ENCODE measurements at places on chromosomes 1 and 21.
A peak's percentile ranks its signal among the peaks of the same experiment; 100 is the strongest.

DNA sequence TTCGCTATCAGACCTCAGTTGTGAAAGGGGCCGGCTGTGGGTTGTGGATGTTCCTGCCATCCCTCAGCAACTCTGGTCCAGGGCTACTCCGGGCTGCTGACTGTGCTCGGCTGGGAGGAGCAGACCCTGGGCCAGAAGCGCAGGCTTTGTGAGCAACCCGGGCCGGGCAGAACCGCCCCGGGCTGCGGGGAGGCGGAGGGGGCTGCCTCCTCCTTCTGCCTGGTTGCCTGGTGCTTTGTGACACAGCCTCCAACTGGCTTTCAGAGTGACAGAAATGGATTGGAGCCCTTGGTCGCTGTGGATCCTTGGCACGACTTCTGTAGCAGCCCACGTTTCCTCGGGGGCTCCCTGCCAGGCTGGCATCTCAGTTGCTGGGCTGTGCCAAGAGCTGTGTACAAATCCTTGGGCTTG is 10.0 kb downstream of the DRAXIN start:
- no peak for DNase-seq

- DNase-seq, result no peak
These were observed 61.4 kb upstream of the ST6GALNAC3 start for GRCh38 chr1:76013206-76013581.

- DNase-seq, result no peak
These were observed 52.1 kb downstream of the OBSCN start for GRCh38 chr1:228259951-228260350.

- no peak for DNase-seq
These were observed 5.2 kb downstream of the GRIK3 start for GRCh38 chr1:37028981-37029617.

DNA sequence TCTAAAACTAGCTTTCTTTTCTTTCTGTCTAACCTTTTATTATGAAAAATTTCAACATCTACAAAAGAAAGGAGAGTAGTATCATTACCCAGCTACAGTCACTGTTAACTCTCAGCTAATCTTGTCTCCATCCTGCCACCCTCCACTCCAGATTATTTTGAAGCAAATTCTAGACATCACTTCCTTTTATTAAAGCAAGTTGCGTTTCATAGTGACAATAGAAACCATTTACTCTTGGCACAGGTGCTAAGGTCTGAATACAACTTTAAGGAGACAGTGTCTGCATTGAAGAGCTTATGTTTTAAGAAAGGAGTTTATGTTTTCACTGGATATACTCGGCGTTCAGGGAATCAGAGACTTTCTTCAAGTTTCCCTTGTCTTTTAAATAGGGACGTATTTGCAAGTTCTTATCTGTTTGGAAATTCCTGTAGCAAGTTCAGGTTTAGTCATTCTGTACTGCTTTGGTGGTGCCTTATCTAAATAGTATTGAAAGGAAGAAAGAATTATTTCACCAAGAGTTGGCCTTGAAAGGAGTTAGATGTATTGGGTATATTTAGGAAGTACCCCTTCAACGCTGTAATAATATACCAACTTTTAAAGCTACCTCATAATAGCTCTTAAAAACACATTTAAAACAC is 42.7 kb downstream of the ITSN1 start:
- no peak for DNase-seq

DNA sequence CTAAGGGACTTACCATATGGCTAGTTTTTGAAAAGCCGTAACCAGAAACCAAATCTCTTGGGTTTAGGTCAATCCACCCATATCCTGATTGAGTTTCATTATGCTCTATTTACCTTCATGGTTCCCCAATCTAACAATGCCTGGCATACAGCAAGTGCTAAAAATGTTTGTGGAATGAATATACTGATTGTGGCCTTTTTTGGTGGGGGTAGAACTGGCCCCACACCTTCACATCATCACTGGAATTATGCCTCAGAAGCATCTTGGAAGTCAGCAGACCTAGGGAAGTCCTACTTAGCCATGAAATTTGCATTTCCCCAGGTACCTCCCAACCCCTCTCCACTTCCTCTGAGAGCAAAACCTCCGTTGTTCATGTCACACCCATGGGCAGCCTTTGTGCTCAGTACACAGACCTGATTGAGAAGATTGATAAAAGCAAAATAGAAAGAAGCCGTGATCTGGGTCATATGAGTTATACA is 17.8 kb upstream of the SLAMF1 start:
- DNase-seq, result no peak

- peak; percentile 33 for DNase-seq
These were observed at the start of gene ELOA for GRCh38 chr1:23743287-23744152. TSS of gene ELOA (plus strand) at chr1:23743471. CDS start at chr1:23743504, 33 bp downstream.

- no peak for DNase-seq
These were observed 4.1 kb downstream of the RBP7 start for GRCh38 chr1:10001016-10001665.

GRCh38 chr1:54489627-54490250 is 58.3 kb upstream of the ACOT11 start:
- DNase-seq, result no peak

DNA sequence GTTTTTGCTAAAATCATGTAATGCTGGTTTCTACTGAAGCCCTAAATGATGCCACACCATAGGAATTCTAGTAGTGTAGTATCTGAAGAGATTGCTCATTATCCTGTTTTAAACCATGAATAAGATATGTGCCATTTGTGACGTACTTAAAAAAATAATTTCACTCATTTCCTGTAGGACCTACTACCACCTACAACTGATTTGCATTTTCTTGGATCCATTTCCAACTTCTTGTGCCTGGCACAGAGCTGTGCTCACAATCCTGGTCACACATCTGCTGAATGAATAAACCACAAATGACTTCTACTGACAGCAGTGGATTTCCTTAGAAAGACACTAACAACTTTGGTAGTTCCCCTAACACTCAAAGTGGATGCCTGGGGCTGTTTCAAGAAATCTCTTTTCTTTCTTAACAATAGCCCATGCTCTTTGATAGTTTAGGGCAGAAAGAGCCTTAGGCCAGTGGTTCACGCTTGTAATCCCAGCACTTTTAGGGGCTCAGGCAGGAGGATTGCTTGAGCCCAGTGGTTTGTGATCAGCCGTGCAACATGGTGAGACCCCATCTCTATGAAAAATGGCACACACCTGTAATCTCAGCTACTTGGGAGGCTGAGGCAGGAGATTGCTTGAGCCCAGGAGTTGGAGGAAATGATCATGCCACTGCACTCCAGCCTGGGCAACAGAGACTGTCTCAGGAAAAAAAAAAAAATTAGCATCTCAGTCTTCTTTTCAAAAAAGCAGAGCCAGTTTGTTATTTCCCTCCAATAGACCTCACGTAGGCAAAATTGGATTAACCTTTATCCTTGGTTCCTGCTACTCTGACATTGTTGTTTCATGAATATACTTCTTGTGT is 13.0 kb upstream of the BATF3 start:
- DNase-seq, result no peak

GRCh38 chr1:27505420-27505680 is 15.4 kb upstream of the WASF2 start:
- DNase-seq, result no peak

DNA sequence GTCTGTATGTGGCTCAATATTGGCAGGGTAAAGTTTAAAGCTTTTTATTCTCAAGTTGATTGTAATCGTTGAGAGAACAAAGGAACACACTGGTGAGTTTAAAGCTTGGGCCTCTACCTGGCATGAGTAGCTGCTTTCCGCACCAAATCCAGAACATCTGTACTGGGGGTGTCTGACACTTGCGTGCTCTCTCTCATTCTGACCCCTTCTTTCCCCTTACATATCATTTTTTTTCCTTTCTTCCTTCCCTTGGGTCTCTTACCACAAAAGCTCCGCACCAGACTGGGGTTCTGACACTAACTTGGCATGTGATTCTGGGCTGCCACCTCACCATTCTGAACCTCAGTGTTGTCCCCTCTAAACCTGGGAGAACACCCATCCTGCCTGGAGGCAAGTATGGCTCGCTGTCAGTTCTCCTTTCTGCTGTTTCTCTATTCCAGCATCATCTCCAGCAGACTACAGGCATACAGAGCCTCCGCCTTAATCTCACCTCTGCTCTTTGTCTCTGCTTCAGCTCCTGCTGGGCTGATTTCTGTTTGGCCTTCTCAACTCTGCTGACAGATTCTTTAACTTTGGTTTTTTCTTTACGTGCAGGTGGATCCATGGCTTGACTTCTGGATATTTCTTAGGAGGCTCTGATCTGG is 859 bp upstream of the ERMAP start:
- no peak for DNase-seq

DNA sequence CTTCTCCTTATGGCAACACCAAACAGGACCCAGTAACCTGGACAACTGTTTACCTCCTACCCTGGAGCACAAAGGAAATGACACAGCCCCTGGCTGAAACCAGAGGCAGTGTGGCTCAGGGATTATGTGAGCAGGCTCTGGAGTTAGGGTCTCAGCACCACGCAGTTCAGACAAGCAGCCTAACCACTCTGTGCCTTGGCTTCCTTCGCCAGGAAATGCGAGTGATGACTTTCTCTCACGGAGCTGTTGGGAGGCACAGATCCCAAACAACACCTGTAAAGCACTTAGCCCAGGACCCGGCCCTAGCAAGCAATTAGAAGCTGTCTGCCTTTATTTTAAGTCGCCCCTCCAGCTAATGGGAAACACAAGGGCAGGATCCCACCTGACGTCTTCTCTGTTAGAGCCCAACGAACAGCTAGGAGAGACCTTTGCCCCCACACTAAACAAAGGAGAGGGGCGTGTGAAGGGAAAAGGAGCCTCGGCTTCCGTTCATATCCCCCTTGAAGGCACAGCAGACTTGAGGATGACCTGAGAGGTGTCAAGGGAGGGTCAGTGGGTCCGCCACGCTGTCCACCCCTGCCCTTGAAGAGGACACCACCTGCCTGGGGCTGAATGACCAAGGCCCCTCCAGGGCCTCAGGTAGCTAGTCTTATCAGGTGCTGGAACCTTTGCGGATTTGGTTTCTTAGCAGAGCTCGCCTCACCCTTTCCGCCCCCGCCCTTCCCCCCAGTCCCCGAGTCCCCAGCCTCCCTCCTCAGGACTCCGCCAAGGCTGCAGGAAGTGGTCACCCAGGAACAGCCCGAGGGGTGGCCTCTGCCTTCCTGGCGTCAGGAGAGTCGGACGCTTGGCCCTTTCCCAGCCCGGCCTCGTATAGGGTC is 860 bp downstream of the TMEM63A start:
- DNase-seq, result peak; percentile 33

DNA sequence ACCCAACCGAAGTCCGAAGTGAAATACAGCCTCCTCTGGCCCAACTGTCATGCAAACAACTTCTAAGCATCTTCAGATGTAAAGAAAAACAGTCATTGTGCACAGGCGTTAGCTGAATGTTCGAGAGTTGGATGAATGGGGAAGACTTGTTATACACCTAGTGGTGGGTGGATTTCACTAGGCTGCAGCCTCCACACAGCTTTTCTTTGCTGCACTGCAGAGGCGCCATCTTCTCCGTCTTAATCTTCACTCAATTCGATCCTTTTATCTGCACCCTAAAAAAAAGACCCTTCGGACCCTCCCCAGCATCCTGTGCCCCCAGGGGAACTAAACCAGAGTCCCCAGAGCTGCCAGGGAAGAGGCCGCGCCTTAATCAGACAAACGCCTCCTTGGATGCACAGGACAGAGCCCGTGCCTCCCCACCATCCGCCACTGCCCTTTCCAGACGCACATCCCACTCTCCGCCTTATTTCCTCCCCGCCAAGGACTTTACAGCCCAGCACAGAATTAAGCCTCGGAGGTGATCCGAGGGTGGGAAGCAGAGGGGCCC is 1.4 kb downstream of the APP start:
- DNase-seq, result peak; percentile 43

- DNase-seq, result no peak
These were observed 604 bp downstream of the FGR start for GRCh38 chr1:27634177-27634984.

GRCh38 chr1:156493742-156494141 is 6.8 kb downstream of the MEF2D start:
- DNase-seq, result no peak

DNA sequence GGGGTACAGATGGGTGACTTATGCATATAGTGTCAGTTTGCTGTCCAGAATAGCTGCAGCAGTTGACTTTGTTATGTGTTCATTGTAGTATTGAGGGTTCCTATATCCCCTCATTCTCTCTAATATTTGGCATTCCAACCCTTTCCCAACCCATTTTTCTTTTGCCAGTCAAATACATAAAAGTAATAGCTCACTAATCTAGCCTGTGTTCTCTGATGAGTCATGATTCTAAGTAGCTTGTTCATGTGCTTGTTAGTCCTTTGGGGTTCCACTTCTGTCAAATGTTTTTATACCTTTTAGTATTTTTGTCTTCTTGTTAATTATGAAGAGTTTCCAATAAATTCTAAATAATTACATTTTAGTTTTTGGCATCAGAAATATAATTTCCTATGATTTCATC is 99.2 kb upstream of the MROH9 start:
- no peak for DNase-seq

DNA sequence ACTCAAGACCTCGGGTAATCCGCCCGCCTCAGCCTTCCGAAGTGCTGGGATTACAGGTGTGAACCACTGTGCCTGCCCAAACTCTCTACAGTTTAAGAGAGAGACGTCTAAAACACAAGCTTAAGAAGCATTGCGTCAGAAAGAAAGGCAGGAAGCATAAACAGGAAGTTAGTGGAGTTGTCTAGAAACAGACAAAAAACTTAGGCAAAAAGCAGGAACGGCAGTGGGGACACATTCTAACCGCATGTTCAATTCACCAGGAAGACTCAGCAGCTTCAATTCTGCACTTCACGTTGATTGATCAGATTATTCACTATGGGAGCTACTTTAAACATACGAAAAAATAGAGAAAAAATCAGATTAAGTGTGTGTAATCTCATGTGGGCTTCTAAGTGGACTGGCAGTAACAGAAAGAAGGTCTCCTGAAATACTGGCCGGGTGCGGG is 7.4 kb downstream of the CFAP74 start:
- no peak for DNase-seq

- DNase-seq, result no peak
These were observed 335.1 kb downstream of the KIF26B start for GRCh38 chr1:245489838-245490237.

- no peak for DNase-seq
These were observed 9.9 kb upstream of the HAO2 start for GRCh38 chr1:119358636-119359035.

Data from bone marrow (tissue), 2 donors.